ENCODE measurements at places on chromosomes 11 and 22.

DNA sequence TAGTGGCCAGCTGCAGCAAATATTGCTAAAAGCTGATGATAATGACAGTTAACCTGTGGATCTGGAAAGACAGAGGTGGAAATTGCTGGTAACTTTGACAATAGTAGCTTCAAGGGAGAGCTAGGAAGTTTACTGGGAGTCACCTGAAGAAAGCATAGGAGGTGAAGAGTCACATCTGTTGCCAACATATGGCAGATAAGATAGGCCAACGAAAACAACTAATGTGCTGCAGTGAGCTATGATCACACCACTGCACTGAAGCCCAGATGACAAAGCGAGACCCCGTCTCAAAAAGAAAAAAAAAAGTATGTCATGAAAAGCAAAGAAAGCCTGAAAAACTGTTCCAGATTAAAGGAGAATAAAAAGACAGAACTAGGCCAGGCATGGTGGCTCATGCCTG, 4.3 kb upstream of the PRDM10 start:
- no peak for DNase-seq

DNA sequence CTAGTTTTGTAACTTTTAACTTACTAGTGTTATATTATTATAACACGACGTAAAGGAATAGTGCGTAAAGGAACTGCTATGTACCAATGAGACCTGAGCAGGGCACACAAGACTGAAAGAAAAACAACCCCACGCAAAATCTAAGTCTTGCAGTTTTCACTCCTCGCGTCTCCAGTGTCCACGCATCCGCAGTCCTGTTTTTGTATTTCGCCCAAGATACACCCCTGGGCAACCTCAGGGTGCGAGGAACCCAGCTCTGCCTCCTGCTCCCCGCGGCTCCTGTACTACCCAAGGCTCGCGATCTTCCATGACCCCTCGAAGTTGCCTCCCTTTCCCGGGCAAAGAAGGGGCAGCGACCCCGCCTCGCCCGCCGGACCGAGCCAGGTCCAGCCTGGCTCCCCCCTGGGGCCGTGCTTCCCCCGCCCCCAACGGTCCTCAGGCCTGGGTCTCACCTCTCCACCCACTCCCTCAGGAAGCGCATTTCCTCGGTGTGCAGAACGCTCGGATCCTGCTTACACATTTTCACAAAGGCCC, 393 bp downstream of the ST13 start:
- DNase-seq = no peak

DNA sequence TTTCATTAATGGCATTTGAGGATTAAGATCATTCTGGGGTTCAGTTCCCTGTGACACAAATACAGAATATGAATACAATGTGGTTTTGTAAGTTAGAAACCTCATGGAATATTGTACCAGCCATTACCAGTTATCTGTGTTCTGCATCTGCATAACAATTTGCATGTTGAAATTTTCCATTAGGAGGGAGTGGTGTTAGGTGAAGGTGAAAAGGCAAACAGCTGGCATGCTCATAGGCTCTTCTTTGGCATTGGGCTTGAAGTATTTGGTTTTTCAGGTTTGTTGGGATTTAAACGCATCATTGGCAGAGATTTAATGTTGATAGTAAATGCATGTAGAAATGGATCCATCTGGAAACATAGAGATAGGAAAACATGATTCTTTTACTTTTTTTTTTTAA, 18.6 kb downstream of the RTN3 start:
- no peak for DNase-seq

DNA sequence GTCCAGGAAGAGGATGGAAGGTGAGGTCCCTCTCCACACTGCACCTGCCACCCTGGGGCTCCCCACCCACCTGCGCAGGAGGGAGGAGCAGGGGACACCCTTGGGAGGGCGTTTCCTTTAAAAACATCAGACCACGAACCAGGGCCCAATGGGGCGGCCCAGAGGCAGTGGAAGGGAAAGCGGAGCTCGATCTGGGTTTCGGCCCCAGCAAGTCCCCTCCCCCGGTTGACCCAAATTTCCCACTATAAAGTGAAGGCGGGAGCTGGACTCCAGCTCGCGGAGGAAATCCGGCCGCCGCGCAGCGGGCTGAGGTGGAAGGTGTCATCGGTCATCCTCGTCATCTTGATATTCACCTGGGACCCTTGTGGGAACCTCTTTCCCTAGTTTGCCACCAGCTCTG, 99.3 kb downstream of the WNT7B start:
- no peak for DNase-seq

GRCh38 chr22:25110596-25110845, 89.1 kb upstream of the CRYBB3 start:
- DNase-seq = no peak

DNA sequence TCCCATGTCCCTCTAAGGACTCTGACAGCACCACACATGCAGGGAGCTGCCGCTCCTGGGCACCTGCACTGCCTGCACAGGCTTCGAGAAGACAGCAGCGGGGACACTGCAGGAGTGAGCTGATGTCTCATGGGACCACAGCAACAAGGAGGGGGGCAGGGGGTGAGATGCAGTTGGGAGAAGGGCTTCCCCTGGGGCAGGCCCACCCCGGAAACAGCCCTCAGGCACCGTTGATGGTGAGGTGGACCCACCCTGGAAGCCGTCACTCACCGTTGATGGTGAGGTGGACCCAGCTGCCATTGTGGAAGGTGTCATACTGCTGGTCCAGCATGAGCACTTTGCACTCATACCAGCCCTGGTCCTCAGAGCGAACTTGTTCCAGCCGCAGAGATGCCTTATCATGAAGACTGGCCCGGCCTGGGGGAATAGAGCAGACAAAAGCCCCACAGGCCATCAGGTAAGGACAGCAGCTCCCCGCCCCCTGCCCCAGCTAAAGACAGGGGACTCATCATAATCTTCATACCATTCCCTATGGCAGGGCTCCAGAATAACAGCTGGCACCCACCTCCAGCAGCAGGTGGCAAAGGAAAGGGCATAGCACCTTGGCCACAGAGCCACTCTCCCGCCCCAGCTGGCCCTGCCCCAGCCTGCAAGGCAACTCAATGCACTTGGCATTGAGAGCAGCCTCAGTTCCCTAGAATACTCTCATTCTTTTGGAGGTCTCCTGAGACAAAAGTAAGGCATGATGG, 12.6 kb downstream of the IGSF9B start:
- DNase-seq = no peak
